ENCODE measurements at places on chromosomes 11 and 22. TPM values are rescaled to one million over a fixed set of nuclear protein-coding genes. Genes with fewer than 3 reads are reported as not detected.

The NLRP14 gene
- total RNA-seq, result not detected

The APOA4 gene
- total RNA-seq, result not detected

The KRTAP5-11 gene
- total RNA-seq, result not detected

The NLRP10 gene
- not detected for total RNA-seq

The OR10D3 gene
- not detected for total RNA-seq

All from A549 treated with GW870086 at 1 μM for 4 hours (cell line).